ENCODE measurements at places on chromosomes 3 and 15.
A peak's percentile ranks its signal among the peaks of the same experiment; 100 is the strongest.

DNA sequence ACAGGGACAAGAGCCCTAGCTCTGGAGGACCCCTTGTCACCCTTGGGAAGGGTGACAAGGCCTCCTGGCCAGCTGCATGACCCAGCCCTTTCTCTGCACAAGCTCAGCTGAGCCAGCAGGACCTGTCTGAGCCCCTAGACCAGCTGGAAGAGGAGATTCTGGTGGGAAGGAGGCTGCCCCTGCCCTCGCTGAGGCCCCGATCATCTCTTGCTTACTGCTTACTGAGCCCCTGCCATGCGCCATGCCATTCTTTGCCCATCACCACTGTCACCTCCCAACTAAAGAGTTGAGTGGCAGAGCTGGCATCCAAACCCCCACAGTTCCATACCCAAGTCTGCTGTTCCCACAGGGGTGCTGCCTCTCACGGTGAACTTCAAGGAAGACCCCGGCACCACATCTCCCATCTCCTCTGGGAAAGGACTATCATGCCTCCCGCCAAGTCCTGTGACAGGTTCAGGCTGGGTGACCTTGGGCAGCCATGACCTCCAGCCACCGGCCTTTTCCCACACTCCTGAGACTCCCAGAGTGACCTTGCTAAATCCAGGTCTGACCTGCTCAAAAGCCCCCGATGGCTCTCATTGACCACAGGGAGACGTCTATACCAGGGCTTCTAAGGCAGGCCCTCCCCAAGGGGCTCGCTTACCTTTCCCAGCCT is 34.0 kb downstream of the ACSBG1 start:
- no peak for DNase-seq

GRCh38 chr3:126679831-126680666 is 24.0 kb upstream of the CHCHD6 start:
- no peak for DNase-seq

DNA sequence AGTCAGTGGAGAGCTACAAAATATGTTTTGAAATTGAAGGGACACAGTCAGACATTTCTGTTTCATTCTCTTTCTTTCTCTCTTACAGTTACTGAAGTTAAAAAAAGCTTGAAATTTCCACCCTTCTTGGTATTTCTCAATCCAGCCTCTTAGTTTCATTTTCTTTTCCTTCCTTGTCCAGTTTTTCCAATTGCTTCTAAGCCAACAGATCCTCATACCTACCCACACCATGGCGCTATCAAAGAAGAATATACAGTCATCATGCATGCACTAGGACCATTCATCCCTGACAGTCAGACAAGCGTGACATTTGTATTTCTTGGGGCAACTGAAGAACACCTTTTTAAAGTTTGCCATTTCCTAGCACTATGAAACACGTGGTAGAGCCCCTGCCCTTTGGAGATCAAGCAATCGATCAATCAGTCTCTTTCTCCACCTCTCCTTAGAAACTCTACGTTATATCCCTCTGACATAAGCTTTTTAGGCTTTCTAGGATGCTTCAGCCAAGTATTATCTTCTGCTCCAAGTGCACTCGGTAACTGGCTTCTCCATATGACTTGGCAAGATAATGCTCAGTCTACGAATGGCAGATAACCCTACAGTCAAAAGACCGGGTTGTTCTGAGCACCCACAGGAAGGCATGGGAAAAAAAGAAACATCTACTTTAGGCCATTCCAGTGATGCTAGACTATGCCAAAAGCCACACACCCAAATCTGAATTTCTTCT is 65.4 kb downstream of the FBN1 start:
- DNase-seq: no peak

DNA sequence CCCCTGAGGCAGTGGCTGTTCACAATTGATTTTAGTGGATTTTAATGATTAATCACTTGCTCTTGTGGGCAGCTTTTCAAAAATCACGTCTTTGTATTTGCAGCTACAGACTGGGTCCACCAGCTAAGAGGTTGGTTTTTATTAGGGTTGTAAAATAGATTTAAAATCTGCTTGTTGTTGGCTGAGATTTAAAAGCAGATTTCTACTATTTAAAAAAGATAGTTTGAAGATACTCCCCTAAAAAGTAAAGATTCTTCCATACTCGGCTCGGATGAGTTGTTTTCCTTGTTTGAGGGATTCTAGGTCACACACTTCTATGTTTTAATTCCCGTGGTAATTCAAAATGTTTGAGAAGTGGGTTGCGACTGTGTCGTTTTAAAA is 1.7 kb downstream of the KLHL24 start:
- no peak for DNase-seq

GRCh38 chr15:98152156-98152555 is 191.7 kb downstream of the ARRDC4 start:
- no peak for DNase-seq

DNA sequence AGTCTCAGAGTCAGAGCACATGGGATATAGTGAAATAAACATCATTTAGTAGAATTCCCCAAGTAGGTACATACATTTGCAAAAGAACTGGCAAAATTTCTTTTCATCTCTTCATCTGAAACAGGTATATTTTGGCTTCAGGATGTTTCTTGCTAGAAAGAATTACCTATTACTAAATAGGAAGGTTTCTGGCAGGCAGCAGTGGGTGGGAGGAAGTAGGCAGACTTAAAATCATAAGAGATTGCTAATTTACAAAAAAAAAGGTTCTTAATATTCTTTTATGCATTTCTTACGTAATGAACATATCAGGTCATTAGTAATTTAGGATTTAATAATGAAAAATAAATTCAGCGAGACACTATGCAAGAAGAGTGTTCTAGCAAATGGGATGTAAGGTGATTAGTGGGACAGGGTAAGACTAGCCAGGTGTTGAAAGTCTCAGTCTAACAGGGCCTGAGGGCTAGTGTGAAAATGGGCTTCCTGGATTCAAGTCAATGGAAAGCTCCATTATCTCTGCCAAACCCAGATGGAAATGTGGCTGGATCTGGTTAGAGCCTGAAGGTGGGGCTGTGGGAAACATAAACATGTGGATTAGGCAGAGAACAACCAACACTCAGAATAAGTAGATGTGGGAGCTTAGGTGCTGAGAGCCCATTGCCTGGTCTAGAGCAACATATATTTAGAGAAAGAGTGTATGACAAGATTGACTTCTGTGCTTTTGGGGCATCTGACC is 127.4 kb upstream of the FEZF2 start:
- no peak for DNase-seq

DNA sequence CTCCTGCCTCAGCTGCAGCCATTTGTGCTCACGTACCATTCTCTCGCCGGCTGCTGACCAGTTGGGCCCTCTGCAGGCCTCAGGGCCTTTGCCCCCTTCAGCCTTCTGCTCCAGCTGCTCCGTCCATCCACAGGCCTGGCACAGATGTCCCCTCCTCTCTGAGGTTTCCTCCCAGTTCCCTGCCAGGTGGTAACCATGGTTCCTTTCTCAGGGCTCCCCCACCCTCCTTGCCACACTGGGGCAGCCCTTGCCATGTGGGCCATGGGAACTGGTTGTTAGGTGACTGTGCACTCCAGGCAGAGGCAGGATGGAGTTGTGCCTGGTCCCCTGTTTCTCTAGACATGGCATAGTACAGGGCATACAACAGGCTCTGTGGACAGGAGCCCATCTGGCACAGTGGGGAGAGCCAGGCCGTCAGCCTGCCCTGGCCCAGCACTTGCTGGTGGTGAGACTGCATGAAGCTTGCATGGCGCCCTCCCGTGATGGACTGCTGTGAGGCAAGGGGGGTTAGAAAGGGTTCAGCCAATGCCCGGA is 148.9 kb downstream of the DNAJB8 start:
- DNase-seq: no peak

DNA sequence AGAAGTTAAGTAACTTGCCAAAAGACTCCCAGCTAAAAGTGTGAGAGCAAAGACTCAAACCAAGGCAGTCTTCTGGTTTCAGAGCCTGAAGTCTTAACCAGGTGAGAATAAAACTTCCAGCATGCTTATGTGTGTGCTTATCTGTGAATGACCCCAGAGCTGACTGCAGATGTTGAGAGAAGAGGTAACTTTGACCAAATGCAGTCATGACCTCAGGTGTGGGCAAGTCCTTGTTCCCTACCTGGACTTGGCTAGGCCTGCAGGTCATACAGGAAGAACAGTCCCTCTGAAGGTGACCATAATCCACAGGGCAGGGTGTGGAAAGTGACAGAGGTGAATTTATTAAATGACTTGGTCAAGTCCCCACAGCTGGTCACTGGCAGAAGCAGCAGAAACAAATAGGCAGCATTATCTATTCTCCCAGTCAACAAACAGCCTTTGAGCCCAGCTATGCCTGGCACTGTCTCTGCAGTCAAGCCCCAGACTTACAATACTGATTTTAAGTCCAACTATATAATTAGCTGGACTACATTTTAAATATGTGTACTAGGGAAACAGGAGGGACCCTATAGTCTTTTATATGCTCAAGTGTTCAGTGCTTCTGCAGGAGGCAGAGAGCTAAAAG is 3.0 kb upstream of the CPEB1 start:
- DNase-seq: no peak

GRCh38 chr3:40969756-40970466 is 229.4 kb upstream of the CTNNB1 start:
- DNase-seq: no peak

- DNase-seq: peak; percentile 63
Observed at GRCh38 chr3:161295325-161295724, 74.2 kb downstream of the NMD3 start.

- DNase-seq: no peak
Observed at GRCh38 chr3:48848816-48849515, 1.3 kb upstream of the PRKAR2A start.
